NCI-H748 treated with DMSO at 0.1 percent for 48 hours (cell line): ENCODE measurements at places on chromosomes 12 and 14.
A peak's percentile ranks its signal among the peaks of the same experiment; 100 is the strongest.

DNA sequence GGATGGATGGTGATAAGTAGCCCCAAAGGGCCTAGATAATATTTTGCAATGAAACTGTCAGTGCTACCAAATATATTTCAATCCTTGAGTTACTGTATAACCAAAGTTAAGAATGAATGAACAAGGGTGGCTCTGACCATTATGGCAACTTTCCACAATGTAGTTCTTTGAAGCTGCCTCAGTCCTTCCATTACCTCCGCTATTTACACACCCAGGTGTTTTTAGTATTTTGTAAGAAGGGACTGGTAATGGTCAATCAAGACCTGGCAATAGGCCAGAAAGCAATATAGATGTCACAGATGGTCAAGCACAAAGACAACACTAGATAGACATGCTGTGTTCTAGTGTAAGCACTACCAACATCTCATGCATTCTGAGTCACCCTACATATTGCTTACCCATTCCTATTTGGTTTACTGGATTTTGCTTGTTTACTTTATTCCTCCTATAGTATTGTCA lies 16.3 kb downstream of the DUSP16 start:
- DNase-seq: peak; percentile 79

DNA sequence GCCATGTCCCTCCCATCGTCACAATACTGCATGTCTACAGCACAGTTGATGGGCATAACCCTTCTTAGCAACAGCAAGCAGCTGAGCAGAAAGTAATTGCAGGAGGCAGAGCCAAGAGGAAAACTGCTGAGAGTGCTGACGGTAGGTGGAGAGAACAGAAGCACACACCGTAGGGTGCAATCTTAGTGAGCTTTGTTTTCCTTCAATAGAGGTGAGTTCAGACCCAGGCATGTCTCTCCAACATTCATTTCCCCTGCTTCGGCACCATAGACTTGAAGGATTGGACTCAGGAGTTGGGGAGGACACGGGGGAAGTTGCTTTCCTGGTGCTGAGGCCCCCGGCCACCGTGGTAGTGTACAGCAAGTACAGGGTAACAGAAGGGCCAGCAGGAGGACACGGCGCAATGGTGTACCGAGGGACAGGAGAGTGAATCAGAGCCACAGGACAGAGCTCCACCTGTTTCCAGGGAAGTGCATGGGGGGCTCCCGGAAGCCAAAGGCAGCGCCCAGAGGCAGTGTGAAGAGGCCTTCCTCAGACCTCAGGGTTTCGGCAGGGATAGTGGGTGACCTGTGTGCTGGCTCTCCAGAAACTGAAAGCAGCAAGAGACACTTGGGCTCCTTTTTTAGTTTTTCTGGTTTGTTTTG lies 36.3 kb upstream of the SINHCAF start:
- DNase-seq: no peak

- DNase-seq: no peak
Measured at GRCh38 chr12:84969226-84969625, 56.6 kb upstream of the SLC6A15 start.

DNA sequence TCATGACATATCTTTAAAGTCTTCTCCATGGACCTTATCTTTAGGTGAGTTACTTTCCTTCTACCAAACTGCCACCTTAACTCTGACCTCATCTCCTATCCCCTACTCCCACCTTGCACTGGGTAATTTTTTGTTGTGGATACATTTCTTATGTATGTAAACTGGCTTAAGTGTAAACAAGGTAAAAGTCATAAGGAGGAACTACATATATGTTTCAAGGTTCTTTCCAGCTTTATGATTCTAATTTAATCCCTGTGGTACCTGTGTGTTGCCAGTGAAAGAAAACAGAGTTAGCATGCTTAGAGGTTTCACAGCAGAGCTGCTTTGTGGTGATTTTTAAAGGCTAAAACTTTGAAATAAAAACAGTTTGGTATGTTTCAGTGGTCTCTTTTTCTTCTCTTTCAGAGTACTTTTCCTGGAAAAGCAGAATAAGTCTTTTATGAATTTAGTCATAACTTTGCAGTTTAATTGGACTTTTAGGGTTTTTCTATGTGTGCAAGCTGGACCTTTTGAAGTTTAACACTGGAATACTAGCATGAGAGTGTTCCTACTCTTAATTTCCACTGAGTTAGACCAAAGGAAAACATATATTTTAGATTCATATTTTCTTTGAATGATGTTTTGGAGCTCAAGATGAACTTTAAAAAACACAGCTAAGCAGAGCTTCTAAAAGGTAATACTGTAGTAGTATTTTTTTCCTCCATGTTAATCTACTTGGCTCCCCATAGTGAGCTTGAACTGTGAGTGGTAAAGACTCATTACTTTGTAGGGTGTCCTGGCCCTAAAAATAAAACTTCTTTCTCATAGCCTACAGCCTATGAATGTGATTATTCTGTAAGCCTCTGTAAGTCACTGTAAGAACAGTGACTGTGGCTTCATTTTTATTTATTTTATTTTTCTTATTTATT lies 105.4 kb downstream of the FUT8 start:
- no peak for DNase-seq

- DNase-seq: no peak
Measured at GRCh38 chr12:12683725-12684124, 12.3 kb downstream of the GPR19 start.
